ENCODE measurements at places on chromosomes 3 and 15.
A peak's percentile ranks its signal among the peaks of the same experiment; 100 is the strongest.

GRCh38 chr3:66938338-66938963 is 59.7 kb upstream of the KBTBD8 start:
- peak; percentile 43 for DNase-seq

- no peak for DNase-seq
Measured at GRCh38 chr3:50587806-50588758, 18.8 kb downstream of the HEMK1 start.

GRCh38 chr15:62591842-62592838 is 427.1 kb upstream of the C2CD4B start:
- no peak for DNase-seq

GRCh38 chr3:97658668-97659285 is 105.8 kb upstream of the ARL6 start:
- peak; percentile 53 for DNase-seq

DNA sequence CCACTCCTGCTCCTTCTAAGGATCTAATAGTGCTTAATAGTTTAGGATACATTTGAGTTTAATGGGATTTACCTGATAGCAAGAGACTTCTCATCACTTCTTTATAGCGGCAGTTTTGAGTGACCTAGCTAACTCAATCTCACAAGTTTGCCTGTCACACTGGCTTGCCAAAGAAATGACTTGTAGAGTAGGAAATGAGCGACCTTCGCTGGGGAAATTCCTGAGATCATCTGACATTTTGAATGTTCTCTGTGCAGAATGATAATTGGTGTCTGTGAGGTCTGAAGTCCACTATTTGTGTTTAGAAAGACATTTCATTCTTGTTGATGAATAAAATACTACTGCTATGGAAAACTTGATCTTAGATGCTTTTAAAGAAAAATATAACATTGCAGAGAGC is 30.3 kb downstream of the SUCLG2 start:
- no peak for DNase-seq

GRCh38 chr15:100863796-100864267 is 15.8 kb upstream of the ALDH1A3 start:
- no peak for DNase-seq

GRCh38 chr3:17050071-17050470 is 165.3 kb downstream of the PLCL2 start:
- DNase-seq, result no peak

Measured in NCI-H524 treated with DMSO at 0.1 percent for 48 hours (cell line).